ENCODE measurements at places on chromosomes 12 and 14.
A peak's percentile ranks its signal among the peaks of the same experiment; 100 is the strongest.

GRCh38 chr12:29943683-29944082, 159.9 kb upstream of the TMTC1 start:
- no peak for DNase-seq

DNA sequence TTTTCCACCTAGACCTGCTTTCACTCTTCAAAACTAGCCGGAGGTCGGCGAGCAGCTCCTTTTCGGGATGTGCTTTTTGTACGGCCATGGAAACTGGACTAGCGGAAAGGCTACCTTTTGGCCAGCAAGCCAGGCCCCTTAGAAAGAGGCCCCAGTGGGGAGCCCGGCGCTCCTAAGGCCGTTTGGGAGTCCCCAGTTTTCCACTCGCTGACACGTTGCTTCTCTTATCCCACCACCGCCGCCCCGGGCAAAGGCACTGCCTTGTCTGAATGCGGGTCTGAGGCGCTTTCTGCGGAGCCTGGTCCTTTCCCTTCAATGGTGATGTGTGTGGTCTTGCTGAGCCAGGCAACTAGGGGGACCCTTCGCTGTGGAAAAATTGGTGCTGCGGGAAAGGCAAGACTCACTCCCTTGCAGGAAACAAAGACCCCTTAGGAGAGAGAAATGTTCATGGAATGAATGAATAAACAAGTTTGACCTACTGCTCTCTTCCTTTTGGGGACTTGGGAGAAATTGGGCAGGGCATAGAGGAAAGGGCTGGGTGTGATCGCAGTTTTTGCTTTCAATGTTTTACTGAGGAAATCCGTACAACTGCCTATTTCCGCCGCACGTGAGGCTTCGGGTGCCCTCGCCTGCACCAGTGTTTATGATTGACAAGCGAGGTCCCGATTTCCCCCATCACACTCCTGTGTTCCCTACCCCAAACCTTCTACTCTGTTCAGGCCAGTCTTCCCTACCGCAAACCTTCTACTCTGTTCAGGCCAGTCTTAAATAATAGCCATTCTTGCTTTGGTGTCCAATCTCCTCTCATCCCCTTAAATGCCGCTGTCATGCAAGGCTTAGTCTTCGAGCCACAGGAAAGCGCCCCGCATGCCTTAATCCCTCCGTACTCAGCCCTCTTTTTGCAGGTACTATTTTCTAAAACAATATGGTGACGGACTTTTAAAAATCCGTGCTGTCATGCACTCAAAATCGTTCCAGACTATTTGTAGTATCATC, 1.0 kb upstream of the SLC38A2 start:
- DNase-seq, result peak; percentile 60

GRCh38 chr14:60161196-60162107, 3.7 kb downstream of the DHRS7 start:
- DNase-seq, result no peak

GRCh38 chr12:11765421-11765816, 115.9 kb downstream of the ETV6 start:
- no peak for DNase-seq

DNA sequence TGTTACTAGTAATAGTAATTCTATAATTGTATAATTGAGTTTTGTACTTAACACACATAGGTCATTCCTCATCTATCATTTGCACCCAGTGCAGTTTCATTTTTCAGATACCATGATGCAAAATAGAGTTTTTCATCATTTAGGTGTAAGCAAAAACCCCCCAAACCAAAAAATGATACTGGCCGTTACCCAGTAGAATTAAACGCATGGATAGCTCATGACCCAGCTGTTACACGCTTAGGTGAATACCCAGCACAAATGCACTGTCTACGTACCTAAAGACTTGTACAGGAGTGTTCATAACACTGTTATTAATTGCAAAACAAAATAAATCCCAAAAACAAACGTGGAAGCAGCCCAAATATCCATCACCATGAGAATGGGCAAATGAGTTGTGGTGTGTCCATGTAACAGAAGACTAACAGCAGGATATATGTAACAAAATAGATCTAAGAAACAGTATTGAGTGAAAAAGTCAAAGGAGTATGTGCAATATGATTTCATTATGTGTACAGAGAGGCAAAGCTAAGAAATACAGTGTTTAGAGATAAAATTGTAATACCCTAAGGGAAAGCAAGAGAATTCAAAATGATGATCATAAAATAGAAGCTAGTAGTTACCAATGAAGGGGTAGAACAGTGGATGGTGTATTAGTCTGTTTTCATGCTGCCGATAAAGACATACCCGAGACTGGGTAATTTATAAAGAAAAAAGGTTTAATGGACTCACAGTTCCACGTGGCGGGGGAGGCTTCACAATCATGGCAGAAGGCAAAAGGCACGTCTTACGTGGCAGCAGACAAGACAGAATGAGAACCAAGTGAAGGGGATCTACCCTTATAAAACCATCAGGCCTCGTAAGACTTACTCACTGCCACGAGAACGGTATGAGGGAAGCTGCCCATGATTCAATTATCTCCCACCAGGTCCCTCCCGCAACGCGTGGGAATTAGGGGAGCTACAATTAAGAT, 49.8 kb downstream of the EID3 start:
- no peak for DNase-seq

GRCh38 chr14:64092940-64093339, 201.2 kb downstream of the ESR2 start:
- no peak for DNase-seq

GRCh38 chr12:95124106-95124505, 50.7 kb upstream of the NR2C1 start:
- DNase-seq, result no peak

- no peak for DNase-seq
Measured at GRCh38 chr12:6276956-6277620, 33.4 kb upstream of the PLEKHG6 start.

- DNase-seq, result no peak
Measured at GRCh38 chr12:47160316-47161244, 80.8 kb upstream of the AMIGO2 start.

GRCh38 chr12:15225136-15225862, 4.1 kb upstream of the RERG start:
- no peak for DNase-seq

- DNase-seq, result no peak
Measured at GRCh38 chr14:49574038-49574437, 12.1 kb downstream of the RPS29 start.

DNA sequence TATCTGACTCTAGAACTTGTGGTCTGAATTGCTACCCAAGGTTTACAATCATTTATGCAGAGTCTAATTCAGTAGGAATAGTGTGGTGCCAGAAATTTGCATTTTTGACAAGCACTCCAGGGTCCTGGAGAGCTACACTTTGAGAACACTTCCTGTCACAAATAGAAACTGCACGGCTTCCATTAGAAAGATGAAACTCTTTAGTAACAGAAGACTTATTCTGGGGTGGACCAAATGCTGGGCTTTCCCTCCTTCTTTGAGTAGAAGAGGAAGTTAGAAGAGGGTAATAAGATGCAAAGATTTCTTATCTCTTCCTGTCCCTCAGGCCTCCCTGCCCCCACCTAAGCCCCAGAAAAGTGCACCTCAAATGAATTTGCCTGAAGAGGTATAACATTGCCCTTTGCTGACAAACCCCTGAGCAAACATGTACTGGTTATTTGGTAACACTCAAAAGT, 28.4 kb downstream of the DGLUCY start:
- DNase-seq, result no peak

DNA sequence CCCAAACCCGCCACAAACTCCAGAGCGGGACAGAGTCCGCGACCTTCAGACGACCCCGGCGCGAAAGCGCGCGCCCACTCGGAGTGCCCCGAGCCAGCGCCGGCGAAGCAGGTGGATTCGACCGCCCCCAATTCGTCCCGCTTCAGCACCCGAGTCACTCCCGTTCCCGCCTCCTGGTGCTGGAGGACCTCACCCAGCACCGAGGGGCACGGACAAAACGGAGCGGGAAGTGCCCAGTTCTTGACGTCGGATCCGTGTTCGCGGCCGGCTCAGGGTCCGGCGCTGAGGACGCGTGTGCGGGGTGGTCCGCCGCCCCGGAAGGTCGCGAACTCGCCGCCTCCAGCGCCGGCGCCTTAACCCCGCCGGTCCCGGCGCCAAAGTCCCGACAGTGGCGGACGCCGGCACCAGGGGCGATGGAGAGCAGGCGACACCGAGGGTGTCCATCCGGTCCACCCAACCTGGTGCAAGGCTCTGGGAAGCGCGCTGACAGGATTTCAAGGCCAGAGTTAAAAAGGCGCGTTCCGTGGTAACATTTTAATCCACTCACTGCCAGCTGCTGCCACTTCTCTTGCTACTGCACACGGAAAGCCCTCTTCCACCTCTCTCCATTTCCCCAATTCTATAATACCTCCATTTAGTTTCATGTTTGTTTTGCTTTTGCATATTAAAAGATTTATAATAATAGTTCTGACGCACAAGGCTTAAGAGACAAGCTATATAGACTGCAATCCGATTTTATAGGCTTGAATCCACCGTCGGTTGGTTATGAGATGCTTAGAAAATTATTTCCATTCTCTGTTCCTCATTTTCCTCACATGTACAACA, 240.0 kb upstream of the CPNE8 start:
- peak; percentile 11 for DNase-seq

Measured in neuronal stem cell (in vitro differentiated cells).